ENCODE measurements at places on chromosomes 12 and 14.

DNA sequence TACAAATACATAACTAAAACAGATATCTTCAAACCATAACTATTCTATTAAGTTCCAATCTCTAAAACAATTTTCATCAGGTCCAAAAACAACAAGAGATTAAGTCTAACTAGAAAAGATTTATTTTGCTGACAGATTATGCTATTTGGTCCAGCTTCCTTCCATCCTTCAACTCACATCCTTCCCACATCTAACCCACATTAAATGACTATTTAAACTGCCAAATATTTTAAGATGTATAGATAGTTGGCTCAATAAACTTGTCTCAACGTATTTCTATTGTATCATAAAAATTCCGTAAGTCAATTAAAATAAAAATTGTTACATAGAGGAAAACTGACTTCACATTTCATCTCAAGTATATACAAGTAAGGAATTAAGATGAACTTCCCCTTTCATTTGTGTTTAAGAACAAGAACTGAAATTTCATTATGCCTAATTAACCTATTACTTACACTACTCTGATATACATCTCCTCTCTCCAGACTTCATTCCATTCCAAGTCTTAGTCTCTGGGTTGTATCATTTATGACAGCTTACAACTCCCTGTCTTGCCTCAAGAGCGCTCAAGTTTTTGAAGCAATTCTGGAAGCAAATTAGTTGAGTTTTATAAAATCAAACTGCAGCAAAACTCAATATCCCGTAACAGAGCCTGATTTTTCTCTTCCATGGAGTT lies 25.4 kb downstream of the PAWR start:
- DNase-seq, result no peak

- peak; percentile 89 for DNase-seq
Measured at GRCh38 chr12:7129872-7130691, at the start of gene CLSTN3. CLSTN3 (plus strand) TSS chr12:7130371; CDS start chr12:7130649, 278 bp downstream.

GRCh38 chr14:102602421-102603292 lies 10.2 kb downstream of the RCOR1 start:
- DNase-seq, result no peak

GRCh38 chr12:117853600-117853999 lies 115.2 kb downstream of the KSR2 start:
- no peak for DNase-seq

DNA sequence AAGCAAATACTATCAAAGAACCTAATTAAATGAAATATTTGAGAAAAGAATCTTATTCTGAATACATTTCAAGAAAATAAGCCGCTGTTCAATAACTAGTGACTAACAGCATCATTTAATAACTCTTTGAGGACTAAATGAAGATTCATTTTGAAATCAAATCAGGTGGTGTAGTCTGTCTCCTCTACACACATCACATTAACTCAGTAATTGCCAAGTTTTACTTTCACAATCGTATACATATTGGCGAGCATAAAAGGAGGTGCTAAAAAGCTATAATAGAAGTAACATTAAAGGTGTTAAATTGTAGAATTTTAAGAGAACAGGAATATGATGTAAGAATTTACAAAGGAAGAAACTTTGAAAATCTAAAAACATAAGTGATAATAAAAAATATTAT lies 185.1 kb downstream of the MDGA2 start:
- DNase-seq, result no peak

DNA sequence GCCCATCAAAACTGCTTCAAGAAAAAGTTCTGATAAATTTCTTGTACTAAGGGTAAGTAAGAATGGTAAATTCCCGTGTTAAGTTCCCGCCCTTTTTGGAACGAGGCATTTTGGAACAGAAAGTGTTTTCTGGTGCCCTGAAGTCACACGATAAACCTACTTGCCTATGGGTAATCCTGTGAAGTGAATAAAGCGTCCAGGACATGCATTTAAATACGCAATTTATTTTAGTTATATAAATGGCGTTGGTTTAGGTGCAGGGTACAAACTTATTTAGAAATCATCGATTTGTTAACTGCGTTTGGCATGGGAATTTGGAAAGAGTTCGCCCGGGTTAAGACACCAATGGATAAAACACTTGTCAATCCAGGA lies 715 bp upstream of the RAP1B start:
- DNase-seq, result no peak

DNA sequence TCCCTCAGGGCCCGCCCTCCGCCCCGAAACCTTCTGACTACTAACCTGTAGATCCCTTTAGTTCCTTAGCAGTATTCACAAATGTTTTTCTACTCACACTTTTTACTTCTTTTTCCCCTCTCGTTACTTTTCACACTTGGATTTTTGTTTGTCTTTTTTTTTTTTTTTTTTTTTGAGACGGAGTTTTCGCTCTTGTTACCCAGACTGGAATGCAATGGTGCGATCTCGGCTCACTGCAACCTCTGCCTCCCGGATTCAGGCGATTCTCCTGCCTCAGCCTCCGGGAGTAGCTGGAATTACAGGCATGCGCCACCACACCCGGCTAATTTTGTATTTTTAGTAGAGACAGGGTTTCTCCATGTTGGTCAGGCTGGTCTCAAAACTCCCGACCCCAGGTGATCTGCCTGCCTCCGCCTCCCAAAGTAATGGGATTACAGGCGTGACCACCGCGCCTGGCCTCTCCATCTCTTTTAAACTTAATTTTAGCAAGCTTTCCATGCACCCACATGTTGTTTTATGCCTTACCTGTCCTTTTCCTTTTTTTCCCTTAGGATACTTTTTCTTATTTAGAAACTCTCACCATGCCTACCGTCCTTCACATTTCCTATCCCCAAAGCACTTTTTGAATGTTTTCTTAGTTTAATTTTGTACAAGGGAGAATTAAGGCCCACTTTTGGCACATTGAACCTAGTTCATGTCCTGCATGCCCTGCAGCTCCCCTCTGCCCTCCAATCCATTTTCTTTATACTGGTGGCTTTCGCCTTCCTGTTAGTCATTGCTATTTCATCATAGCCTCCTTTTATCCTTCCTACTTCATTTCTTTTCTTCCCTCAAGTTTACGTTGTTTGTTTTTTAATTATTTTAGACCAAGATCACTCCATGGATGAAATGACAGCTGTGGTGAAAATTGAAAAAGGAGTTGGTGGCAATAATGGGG lies 1.1 kb downstream of the SP1 start:
- no peak for DNase-seq

DNA sequence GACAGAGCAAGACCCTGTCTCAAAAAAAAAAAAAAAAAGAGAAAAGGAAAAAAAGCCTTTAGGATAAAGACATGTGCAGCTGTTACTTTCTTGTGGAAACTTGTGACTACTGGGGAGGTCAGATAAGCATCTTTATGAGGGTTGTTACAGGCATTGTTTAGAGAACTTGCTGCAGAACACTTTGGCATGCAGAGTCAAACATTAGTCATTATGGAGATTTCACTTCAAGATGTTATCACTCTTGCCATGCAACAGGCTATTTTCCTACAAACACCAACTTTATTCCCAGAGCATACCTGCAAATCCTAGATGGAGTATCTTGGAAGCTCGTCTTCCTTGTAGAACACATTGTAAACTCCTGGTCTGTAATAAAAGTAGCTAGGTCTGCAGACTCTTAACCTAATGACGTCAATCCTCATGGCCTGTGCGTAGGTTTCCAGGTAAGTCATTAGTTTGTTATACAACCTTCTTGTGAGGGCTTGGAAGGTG lies 36.3 kb upstream of the WDR89 start:
- peak; percentile 20 for DNase-seq

DNA sequence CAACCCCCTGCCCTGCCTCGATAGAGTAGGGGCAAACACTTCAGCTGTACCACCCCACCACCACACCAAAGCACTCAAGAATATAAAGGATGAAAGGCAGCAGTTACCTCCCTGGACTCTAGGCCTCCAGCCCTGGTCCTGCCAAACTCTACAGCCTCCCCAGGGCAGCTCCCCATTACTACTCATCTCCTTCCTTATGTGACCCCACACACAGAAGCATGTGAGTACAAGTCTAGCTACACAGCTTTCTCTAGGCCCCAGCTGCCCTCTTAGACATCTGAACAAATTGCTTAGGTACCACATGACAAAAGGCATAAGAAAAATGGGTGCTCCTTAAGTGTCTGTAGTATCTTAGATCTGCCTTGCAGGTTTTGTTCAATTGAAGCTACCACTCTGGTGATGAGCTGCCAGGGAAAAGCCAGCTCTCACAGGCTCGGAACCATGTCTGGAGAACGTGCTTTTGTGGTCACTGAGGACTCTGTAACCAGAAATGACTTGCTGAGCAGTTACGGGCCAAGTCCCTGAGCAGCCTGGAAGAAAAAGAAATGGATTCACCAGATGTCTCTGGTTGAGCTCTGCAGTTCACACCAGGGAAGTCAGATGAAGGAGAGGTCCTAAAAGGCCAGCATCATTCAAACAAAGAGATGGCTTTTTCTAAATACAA lies 32.8 kb downstream of the FMNL3 start:
- DNase-seq, result no peak

DNA sequence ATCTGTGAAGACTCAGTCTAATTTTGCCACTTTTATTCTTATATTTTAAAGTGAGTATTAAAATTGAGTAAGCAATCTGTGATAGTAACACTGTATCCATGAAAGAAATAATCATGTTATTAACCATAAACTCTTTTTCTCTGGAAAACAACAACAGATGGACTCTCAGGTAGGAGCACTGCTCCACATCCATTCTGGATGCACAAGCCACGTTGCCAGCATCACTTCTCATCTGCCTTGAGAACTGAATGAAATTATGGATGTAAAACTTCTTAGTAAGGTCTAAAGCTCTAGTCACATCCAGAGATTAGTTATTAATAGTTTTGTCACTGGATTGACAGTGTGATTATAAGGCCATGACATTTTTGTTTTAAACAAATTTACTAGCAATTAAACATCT lies 489.1 kb upstream of the SYT1 start:
- no peak for DNase-seq

GRCh38 chr12:65597527-65597926 lies 226.8 kb upstream of the HMGA2 start:
- no peak for DNase-seq

- DNase-seq, result no peak
Measured at GRCh38 chr14:24304019-24304387, 3.8 kb downstream of the CIDEB start.

- DNase-seq, result no peak
Measured at GRCh38 chr14:26097852-26098251, 500.0 kb downstream of the NOVA1 start.

- no peak for DNase-seq
Measured at GRCh38 chr12:110165540-110166159, 41.5 kb downstream of the IFT81 start.

GRCh38 chr14:58772794-58773620 lies 135.2 kb downstream of the DACT1 start:
- peak; percentile 70 for DNase-seq

DNA sequence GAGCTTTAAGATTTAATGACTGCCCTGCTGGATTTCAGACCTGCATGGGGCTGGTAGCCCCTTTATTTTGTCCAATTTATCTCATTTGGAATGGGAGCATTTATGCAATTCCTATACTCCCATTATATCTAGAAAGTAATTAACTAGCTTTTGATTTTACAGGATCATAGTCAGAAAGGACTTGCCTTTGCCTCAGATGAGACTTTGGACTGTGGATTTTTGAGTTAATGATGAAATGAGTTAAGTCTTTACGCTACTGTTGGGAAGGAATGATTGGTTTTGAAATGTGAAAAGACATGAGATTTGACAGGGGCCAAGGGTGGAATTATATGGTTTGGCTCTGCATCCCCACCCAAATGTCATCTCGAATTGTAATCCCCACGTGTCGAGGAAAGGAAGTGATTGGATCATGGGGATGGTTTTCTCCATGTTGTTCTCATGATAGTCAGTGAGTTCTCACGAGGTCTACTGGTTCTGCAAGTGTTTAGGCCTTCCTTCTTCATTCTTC lies 213.1 kb upstream of the DCN start:
- no peak for DNase-seq

- DNase-seq, result no peak
Measured at GRCh38 chr12:117897372-117898161, 71.2 kb downstream of the KSR2 start.

- peak; percentile 64 for DNase-seq
Measured at GRCh38 chr14:32473464-32473855, 144.4 kb downstream of the AKAP6 start.

DNA sequence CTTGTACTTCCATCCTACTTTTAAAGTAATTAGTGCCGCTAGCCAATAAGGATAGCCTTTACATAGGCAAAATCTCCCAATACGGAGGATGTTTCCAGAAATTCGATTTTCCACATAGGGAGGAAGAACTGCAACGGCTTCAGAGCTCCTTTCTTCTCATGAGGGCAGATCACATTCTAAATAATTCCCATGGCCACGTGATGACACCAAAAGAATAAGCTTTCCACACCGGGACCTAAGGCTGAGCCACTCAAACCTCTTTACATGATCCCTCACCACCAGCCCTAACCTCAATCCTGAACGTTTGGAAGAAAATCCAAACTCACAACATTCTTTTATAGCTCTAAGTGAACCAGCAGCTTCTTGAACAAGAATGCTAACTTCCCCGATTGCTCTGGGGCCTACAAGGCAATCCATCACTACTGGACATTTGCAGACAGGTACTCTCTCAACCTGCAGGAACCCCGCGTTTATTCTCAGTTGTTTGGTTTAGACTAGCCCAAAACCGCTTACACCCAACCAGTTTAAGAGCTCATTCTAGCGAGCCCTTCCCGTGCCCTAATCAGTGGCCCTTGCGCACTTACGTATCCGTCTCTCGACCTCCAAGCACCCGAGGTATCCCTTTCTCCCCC lies 884 bp downstream of the CAPRIN2 start:
- peak; percentile 26 for DNase-seq

- no peak for DNase-seq
Measured at GRCh38 chr14:24042746-24043145, 9.1 kb upstream of the CARMIL3 start.

DNA sequence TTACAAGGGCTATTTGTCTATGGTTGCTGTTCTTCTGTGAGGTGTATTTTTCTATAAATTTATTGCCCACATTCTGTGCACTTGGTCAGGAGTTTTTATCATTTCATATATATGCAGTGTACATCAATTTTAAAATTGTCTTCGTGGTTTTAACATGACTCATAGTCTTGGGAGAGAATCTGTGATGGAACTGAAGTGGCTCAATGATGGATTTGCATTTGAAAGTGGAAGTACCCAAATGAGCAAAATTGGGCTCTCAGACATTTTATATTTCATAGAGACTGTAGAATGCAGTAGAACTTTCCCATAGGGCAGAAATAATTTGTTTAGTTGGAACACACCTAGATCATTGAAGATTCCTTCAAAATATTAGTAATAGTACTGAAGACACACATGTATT lies 1.9 kb upstream of the SCFD1 start:
- no peak for DNase-seq

- DNase-seq, result no peak
Measured at GRCh38 chr12:2140858-2141519, 88.2 kb downstream of the CACNA1C start.

- DNase-seq, result no peak
Measured at GRCh38 chr14:51473351-51473750, 178.4 kb upstream of the FRMD6 start.

DNA sequence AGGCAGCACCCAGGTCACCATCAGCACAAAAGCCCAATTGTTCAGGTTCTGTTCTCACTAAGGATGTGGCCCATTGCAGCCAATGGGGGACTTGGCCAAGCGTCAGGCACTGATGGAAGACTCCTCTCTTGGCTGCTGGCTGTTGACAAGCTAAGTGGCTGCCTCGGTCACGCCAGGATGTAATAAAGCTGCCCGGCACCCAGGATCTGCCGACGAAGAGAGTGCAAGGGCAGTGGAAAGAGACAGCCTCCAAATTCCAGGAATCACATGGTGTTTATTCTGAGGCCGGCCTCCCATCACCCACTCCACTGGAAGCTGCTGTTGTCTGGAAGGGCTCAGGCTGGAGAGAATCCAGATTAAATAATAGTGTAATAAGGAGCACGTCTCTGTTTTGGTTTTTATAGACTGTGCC lies 451.8 kb upstream of the TBX3 start:
- peak; percentile 26 for DNase-seq
